ENCODE measurements at places on chromosomes 7 and 10.
A peak's percentile ranks its signal among the peaks of the same experiment; 100 is the strongest.

GRCh38 chr10:104472505-104472904 is 118.9 kb downstream of the CFAP58 start:
- no peak for DNase-seq

GRCh38 chr7:896346-897075 is 20.2 kb downstream of the GET4 start:
- DNase-seq, result no peak

DNA sequence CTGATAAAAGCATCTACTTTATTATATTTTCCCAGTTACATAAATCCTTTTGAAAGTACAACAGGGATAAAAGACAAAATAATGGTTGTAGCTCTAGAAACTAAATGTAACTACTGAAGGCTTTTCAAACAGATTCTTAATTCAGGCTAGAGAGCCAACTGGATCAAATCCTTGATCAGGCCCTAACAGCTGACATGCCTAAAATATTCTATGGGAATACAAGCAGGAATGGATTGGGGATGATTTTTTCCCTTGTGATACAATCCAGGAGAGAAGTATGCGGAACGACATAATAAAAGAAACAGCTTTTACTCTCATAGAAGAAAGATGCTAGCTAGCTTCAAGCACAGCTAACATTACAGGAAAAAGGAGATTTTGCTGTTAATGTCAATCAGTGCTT is 49.0 kb downstream of the NT5C2 start:
- DNase-seq, result no peak

DNA sequence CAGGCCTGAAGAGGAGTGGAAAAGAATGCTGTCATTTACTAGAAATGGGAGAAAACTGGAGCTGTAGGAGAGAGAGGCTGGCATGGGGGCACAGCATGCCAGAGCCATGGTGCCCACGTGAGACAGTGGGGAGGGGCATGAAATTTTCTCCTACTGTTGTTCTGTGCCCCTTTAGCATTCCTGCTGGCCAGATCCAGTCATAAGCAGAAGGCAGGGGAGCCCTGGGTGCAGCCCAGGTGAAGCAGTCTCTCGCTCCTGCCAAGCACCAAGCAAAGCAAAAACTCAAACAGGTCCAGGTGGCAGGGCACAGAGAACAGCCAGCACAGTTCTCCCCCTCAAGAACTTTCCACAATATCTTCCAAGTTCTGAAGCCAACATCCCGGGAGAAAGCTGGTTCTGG is 383.2 kb downstream of the TCERG1L start:
- no peak for DNase-seq

GRCh38 chr10:17768957-17769356 is 17.0 kb downstream of the TMEM236 start:
- DNase-seq, result no peak

- DNase-seq, result no peak
Observed at GRCh38 chr7:9201928-9202327, 768.5 kb downstream of the NXPH1 start.

DNA sequence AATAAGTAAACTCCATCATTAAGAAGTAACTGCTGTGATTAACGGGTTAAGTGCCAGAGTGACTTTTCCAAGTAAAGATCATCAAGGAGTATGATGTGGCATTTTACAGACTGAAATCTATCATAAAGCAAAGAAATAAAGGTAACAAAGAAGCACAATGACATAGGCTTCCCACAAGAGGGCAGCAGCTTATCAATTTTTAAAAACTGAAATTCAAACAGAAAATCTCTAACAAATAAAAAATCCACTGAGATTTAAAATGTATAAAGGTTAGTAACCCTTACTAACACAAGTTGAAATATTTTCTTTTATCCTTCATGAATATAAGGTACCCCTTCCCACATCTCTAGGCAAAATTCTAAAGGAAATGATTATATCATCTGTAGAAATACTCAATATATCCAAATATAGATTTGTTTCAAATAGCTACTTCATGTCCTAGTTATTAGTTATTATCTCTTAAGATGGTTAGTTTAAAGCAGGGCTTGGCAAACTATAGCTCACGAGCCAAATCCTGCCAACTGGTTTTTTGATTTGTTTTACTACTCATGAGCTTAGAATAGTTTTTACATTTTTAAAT is 29.2 kb downstream of the FAM3C start:
- peak; percentile 61 for DNase-seq

DNA sequence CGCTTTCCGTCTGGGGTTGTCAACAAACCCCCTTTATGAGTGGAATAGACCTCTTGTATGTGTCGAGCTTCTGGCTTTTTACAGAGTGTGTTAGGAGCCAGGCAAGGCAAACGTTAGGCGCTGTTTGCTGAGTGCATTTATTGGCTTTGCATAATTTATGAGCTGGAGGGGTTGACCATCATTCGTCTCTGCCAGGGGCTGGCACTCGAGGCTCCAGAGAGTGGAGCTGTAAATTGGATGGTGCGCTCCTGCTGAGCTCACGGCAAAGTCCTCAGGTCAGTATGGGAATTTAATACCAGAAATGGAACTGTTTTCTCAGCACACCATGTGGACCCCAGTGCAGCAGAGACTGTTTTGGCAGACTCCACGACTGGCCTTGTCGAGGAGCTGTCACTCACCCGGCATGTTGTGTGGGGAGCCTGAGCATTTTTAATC is 699.4 kb upstream of the GALNT17 start:
- DNase-seq, result no peak

GRCh38 chr10:98344589-98345038 is 70.4 kb downstream of the PYROXD2 start:
- DNase-seq, result no peak

GRCh38 chr10:83806717-83807116 is 332.6 kb upstream of the GHITM start:
- no peak for DNase-seq
